Type B pancreatic cell (in vitro differentiated cells): ENCODE measurements at places on chromosomes 16 and 17. TPM values are rescaled to one million over a fixed set of nuclear protein-coding genes. Genes with fewer than 3 reads are reported as not detected.
A peak's percentile ranks its signal among the peaks of the same experiment; 100 is the strongest.

Gene RNF157
- total RNA-seq: 5.4 and 27.0 TPM in 2 replicates

Gene KLHL10
- total RNA-seq: 0.24 TPM in 1 of 2 replicates, not detected in the other

Gene SOST
- total RNA-seq: 2.0 TPM in 1 of 2 replicates, not detected in the other

Gene NXPH3
- 0.45 and 0.46 TPM in 2 replicates for total RNA-seq

- peak; percentile 96 for DNase-seq
These were observed 13.7 kb upstream of the CNGB1 start for GRCh38 chr16:57984443-57985203.

DNA sequence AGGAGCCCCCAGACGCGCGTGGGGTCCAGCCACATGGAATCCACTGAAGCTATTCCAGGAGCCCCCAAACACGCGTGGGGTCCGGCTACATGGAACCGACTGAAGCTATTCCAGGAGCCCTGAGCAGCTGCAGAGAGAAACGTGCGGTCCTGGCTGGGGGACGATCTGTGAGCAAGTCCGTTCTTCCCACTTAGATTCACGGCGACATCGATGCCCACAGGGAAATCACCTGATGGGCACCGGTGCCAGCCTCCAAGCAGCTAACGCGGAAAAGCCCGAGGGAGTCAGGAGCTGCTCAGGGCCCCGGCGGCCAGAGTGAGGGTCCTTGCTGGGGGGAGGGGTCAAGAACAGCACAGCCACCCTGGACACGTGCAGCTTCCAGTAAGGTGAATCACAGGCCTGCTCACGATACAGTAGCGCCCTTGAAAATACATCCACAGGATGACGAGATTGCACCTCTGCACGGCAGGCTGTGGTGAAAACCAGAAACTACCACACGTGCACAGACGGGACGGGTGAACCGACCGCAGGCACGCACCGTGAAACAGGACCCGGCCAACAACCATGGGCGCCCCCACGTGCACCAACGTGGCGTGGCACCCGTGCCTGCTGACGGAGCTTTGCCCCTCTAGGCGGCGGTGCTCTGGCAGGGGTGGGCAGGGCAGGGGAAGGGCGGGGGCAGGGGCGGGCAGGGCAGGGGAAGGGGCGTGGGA, 77.7 kb upstream of the GNG13 start:
- DNase-seq: no peak

- DNase-seq: no peak
These were observed 27.0 kb upstream of the AKTIP start for GRCh38 chr16:53530046-53530445.

DNA sequence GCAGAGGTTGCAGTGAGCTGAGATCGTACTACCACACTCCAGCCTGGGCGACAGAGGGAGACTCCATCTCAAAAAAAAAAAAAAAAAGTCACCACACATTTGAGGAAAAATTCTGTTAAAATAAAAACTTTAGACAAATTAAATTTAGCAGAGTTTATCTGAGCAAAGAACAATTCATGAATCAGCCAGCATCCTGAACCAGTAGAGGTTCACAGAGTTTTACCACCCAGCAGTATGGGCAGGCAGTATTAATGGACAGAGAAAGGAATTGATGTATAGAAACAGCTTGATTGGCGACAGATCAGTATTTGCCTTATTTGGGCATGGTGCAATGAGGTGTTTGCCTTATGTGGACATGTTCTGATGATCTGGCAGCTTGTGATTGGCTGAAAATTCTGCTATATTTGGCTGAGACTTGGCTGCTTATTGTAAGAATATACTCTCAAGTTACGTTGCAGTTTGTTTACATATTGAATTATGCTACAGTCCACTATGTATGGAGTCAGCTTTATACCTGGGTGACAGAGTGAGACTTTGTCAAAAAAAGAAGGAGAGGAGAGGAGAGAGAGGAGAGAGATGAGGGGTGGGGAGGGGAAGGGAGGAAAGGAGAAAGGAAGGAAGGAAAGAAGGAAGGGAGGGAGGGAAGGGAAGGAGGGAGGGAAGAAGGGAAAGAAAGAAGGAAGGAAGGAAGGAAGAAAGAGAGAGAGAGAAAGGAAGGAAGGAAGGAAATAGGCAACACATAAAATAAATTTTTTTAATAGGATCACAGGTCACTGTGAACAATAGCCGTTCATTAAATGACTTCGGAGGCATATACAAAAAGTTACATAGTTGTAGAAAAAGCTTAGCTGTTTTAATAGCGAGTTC, 14.6 kb downstream of the ABCC3 start:
- no peak for DNase-seq

DNA sequence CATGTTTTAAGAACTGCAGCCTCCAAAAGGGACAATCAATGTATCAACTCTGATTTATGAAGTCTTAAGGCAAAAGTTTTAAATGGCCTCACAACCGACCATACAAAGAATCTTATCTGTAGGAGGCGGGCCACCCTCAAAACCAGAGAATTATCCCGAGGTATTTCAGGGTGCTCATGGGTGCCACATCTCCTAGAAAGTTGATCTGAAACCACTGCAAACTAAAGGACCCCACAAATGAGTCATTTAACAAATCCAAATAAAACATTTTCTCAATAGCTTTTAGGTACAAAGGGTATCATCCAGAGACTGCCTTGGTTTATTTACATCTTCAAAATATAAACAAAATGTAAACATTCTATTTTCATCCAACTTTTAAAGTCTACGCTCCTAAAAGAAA, 6.8 kb downstream of the ERN1 start:
- no peak for DNase-seq

GRCh38 chr17:48357779-48358602, 72.0 kb downstream of the SKAP1 start:
- DNase-seq: no peak

GRCh38 chr17:13572581-13572980, 29.1 kb downstream of the HS3ST3A1 start:
- DNase-seq: no peak

GRCh38 chr17:27241346-27241946, 52.5 kb upstream of the WSB1 start:
- no peak for DNase-seq

DNA sequence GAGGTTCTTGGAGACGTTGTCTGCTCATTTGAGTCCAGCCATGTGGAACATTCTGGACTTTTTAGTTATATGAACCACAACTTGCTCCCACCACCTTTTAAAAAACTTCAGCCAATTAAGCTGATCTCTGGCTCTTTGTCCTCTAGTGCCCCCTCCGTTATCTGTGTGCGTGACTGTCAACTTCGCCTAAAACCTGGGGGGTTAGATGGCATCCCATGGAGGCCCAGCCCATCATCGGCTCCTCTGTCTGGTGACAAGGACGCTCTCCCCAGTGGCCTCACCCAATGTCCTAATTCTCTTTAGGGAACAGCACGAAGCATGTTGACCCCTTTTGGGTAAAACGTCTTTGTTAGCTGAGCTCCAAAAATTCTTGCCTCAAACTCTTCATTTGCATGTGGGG, 341.0 kb upstream of the TNRC6C start:
- DNase-seq: no peak

DNA sequence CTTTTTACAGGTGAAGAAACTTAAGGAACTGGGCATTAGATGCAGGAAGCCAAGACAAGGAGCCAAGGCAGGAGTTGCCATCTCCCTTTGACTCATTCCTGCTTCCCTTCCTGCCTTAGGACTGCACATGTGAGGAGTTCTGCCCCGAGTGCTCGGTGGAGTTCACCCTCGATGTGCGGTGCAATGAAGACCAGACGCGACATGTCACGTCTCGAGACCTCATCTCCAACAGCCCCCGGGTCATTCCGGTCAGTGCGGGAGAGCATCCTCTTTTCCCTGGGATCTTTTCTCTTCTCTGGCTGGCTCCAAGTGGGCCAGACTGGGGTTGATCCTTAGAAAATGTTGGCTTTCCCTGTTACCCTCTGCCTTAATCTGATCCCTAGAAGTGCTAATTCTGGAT, 6.6 kb downstream of the POLR2C start:
- DNase-seq: no peak

- no peak for DNase-seq
These were observed 113.3 kb downstream of the FTO start for GRCh38 chr16:53817117-53817755.

- no peak for DNase-seq
These were observed 62.1 kb upstream of the NOL11 start for GRCh38 chr17:67655478-67656148.

DNA sequence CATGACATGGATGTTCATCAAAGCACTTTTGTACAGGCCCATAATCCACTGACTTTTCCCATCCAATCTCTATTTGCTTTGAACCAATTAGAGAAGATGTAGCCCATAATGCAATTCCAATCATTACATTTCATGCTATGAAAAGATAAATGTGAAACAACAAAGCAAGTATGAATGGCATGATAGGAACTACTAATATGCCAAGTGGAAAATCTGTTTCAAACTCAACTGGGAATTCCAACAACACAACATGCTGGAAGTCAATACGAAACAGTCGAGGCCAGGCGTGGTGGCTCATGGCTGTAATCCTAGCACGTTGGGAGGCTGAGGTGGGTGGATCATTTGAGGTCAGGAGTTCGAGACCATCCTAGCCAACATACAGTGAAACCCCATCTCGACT, 39.6 kb upstream of the TMEM97 start:
- DNase-seq: no peak

DNA sequence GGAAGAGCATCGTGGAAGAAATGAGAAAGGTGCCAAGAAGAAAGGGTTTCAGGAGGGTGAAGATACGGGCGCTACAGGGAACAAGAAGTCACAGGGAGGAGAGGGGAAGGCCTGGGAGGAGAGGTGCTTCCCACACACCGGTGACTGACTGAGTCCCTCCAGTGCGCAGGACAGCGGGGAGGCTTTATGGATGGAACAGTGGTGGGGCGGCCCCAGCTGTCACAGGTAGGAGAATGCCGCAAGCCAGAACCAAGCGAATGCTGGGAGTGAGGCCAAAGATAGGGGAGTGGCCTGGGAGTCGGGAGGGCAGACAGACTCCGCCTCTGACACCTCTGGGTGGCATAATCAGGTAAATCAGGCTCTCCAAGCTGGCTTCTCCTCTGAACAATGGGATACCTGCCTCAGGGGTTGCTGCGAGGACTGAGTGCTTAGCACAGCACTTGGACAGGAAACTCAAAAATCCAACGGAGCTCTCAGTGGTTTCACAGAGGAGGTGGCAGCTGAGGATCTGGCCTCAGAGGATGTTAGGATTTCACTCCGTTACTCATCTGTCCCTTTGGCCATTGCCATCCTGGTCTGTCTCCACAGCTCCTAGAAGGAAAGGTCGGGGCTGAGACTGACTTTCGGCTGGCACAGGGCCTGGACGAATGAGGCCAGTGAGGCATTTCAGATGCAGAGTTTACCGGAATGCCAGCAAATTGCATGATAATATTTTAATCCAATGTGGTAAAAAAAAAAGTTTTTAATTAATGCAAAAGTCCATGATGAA, 717 bp upstream of the CNP start:
- peak; percentile 77 for DNase-seq

DNA sequence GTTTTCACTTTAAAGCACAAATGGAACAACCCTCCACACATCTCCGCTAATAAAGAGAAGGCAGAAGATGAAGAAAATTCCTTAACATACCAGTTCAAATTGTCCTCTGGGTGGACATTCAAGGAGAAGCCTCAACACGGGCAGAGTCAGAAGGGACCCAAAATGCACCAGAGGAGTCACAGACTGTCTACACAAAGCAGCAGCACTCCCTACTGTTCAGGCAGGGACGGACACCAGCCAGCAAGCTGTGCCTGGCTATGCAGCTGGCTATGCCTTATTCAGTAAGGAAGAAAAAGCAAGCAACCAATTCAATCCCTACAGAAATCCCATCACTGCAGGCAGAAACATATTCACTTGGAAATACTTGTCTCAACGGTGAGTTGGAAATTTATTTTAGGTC, 8.1 kb downstream of the DNAJC7 start:
- no peak for DNase-seq
